CD4-positive, alpha-beta T cell treated with Interleukin-6 for 4 hours (primary cell): ENCODE measurements at places on chromosomes 13 and 19.

GRCh38 chr19:33660410-33661124, 38.8 kb downstream of the CHST8 start:
- DNase-seq: no peak

- no peak for DNase-seq
Measured at GRCh38 chr13:67226696-67227095, 3.4 kb downstream of the PCDH9 start.

- no peak for DNase-seq
Measured at GRCh38 chr19:6041071-6041470, 63.1 kb upstream of the RANBP3 start.

DNA sequence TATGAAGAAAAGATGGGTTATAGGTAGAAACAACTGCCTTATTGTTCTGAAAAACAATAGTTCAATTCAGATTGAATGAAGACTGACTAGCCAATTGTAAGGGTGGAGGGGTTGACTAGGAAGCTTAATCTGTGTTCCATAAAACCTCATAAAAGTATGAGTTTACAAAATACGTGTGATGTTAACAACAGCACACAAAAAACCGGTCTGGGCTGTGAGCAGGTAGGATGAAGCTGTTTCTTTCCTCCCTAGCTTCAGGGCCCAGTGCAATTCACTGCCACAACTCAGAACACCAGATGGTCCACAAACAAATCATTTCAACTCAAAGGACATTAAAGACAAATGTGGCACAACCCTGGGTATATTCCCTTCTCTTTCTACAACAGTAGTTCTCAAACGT, 3.2 kb downstream of the OXGR1 start:
- no peak for DNase-seq

GRCh38 chr19:991174-991931, 7.2 kb downstream of the WDR18 start:
- peak; percentile 15 for DNase-seq

GRCh38 chr13:112857914-112858490, 111.0 kb upstream of the MCF2L start:
- DNase-seq: no peak

DNA sequence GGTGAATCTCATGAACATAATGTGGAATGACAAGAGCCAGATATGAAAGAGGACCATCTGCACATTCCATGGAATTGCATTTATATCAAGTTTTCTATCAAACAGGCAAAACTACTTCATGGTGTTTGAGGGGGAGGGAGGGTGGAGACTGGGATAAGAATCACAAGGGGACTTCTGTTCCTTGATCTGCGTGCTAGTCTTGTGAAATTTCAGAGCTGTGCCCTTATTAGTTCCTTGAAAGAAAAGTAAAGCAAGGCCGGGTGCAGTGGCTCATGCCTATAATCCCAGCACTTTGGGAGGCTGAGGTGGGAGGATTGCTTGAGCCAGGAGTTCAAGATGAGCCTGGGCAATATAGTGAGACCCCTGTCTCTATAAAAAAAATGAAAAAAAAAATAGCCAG, 30.2 kb upstream of the CEBPG start:
- DNase-seq: no peak

DNA sequence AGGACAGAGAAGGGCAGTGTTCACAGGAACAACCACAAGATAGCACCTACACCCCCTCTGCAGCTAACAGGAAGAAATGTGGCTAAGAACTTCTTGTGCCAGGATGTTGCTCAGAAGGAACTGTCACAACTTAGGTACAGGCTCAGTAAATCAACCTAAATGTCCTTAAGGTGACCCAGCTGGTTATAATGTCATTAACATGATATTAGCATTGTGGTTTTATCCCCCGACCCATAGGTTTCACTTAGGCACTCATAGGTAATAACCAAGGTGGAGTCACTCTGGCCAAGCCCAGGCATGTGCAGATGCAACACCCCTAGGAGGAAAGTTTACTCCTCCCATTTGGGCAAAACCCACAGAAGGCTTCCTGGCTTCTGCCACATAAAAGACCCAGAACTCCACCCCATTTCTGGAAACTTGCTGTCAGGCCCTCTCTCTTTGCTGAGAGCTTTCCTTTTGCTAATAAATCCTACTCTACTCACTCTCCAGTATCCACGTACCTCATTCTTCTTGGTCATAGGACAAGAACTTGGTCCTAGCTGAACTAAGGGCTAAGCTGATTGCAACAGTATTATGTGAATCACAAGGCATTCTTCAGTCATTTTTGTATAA, 951.3 kb downstream of the SLITRK5 start:
- peak; percentile 1 for DNase-seq

DNA sequence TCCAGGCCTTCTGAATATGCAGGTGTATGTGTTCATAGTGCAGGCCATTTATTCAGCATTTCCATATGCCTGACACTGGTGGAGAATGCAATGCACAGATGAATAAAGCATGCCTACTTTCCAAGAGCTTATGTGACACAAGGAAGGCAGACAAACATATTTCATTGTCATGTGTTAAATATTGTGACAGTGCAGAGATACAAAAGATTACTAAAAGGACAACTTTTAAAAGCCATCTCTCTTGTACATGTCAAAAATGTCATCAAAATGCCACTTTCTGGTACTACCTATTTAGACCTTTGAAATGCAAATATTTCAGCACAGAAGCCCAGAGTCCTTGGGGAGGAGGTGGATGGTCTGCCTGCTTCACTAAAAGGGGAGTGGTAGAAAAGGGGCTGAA, 254.5 kb downstream of the FGF14 start:
- no peak for DNase-seq

GRCh38 chr19:56191711-56192110, 5.9 kb downstream of the ZSCAN5B start:
- no peak for DNase-seq

DNA sequence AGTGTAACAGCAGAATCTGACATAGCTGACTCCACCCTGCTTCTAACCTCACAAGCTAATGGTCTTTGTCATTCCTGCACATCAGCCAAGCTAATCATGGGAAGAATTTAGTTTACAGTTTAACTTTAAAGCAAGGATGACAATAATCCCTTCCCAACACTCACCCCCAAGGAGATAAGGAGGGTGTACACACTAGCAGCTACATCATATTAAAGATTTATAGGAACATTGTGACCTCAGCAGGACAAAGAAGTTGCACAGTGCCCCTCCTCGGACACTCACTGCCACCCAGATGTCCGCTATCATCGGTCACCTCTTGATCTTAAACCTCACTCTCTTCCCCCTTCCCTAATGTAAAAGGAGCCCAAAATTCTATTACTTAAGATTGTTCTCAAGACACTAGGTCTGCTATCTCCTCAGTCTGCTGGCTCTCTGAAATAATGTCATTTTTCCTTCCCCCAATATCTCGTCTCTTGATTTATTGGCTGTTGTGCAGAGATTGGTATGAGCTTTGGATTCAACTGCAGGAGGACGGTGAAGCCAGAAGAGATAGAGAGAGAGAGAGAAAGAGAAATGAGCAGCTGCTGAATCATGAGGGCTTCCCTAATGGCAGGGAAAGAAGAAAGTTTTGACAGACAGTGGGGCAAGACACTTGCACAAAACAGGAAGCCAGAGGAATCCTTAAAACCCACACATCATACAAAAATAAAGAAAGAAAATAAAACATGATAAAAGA, 17.5 kb upstream of the FFAR2 start:
- no peak for DNase-seq

- DNase-seq: no peak
Measured at GRCh38 chr13:98352226-98352625, 175.2 kb upstream of the RNF113B start.

- DNase-seq: no peak
Measured at GRCh38 chr19:4510435-4511255, 7.6 kb downstream of the PLIN4 start.

DNA sequence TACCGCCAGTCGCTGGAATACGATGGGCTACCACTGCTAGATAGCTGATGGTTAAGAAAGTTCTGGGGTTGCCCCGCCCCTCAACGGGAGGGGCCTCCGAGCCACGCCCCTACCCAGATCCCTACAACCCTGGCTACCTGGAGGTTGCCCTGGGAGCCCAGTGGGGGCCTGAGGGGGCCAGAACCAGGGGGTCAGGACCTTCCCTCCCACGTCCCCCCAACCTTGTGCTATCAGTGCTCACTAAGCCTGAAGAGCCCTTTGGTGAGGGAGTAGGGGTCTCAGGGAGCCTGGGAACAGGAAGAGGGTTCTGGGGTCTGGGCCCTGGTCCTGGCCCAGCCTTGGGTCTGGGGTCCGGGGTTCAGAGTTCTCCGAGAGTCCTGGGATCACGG, 8.9 kb downstream of the OCEL1 start:
- peak; percentile 79 for DNase-seq

- no peak for DNase-seq
Measured at GRCh38 chr13:54183166-54183565, 1154.6 kb downstream of the OLFM4 start.

DNA sequence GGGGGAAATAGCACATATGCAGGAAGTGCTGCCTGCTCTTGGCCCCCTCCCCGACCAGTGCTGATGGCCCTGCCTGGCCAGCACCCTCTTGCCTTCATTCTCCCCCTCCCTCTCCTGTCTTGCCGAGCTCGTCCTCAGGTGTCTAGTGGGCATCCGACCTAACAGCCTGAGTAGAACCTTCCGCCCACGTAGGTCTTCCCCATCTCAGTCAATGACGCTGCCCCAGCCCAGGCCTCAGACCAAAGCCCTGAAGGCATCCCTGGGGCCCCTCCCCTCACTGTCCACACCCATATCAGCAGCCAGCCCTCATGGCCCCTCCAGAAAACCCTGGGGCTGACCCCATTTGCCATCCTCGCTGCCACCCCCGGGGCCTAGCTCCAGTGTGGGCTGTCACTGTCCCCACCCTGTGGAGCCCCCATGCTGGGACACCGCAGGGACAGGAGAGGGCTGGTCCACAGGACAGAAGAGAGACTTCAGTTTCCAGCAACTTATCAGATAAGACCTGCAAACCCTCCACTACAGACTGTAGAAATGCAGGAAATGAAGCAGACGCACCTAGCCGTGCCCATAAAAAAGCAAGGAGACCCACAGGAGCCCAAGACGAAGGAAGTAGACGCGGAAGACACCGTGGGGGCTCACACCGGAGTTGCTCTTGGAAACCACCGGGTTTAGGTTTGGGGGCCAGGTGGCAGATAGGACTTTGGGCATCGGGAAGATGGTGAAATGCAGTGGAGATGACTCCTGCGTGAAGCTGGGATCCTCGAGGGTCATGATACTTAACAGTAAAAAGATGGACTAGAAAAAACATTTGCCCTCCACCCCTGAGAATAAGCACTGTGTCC, 38.3 kb downstream of the AP1M1 start:
- DNase-seq: peak; percentile 32

DNA sequence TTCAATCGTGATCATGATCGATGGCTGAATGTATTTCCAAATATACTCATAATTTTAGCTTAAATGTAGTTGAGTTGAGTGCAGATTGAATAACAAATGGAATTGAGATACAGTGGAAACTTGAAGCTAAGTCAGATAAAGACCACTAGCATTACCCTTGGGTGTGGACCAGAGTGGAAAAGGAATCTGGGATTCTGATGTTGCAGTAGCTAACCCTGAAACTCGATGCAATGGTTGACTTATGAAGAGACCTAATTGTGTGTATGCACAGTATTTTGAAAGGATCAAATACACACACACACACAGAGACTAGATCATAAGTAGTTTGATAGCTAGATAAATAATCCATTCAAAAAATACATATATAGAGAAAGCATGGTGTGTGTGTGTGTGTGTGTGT, 135.8 kb downstream of the RXFP2 start:
- no peak for DNase-seq

GRCh38 chr13:43239275-43239840, 216.0 kb downstream of the DNAJC15 start:
- no peak for DNase-seq

GRCh38 chr13:74554569-74555275, 420.5 kb upstream of the KLF12 start:
- DNase-seq: no peak

DNA sequence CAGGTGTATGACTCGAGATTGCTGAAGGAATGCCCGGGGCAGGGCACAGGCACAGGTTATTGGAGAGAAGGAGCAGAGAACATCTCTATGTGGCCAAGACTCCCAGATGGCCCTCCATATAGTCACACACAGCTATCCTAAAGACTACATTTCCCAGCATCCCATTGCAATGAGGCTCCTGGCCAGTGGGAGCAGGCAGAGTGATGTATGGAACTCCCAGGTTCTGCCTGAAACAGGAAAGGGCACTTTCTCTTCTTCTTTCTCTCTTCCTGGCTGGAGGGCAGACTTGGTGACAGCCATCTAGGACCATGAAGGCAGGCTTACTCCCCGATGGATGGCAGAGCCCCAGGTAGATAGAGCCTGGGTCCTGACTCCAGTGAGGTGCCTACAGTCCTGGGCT, 13.5 kb downstream of the PPP1R13L start:
- no peak for DNase-seq

GRCh38 chr19:48452289-48453190, 2.8 kb upstream of the KCNJ14 start:
- DNase-seq: no peak

DNA sequence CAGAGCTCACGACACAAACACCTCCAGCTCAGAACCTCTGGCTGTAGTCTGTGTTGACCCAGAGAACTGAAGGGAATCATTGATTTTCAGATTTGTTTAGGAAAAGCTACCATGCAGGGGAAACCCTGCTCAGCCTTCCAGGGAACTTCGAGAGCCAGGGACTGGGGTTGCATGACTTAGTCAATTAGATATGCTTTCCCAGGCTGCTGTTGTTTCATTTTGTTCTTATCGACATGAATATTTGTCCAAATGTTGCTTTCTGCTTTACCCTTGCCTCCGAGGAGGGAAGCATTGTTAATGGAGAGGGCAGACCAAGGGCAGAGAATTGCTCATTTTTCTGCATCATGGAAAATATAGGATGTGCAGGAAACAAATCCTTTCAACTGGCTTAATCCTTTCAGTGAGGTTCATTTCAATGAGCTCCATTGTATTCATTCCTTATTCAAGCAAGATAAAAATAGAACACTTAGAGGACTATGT, 82.5 kb downstream of the KLF5 start:
- no peak for DNase-seq

DNA sequence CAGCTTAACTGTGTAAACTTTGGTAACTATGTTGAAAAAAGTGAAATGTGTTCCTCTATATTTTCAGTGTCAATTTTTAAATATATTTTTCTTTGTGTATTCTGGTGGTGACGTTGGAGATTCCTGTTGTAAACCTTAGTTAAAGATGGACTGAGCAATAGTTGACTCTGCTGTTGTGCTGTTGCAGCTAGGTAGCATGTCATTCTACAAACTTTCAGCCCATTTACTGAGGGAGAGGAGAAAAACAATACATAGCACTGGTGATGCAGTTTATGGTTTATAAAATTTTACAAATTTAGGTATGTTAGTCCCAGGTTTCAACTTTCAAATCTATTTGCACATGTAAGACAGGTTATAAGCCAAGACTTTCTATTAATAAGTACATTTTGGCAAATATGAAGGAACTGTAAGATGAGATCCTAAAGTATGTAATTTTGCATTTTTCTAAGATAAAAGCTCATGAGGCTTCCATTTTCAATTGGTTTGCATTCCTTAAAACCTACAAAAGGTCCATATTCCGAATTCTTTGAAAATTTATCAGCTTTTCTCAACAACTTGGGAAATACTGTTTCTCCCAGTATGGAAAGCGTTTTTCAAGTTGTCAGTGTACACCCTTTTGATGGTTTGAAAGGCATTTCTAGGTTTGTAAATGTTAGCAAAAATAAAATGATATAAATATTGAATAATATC, 1.5 kb downstream of the NDFIP2 start:
- DNase-seq: no peak
